ENCODE measurements at places on chromosomes 3 and 15. TPM values are rescaled to one million over a fixed set of nuclear protein-coding genes. Genes with fewer than 3 reads are reported as not detected.

HAPLN3 gene
- 3.6 TPM for total RNA-seq

AMIGO3 gene
- not detected for total RNA-seq

APH1B gene
- 5.0 TPM for total RNA-seq

C3orf49 gene
- not detected for total RNA-seq

CACNA2D2 gene
- 3.3 TPM for total RNA-seq

WDR49 gene
- not detected for total RNA-seq

SLC22A14 gene
- total RNA-seq: 0.44 TPM

SEMA5B gene
- total RNA-seq: 0.40 TPM

PEX11A gene
- total RNA-seq: 14.7 TPM

TIPIN gene
- total RNA-seq: 2.9 TPM

MYLK gene
- 58.8 TPM for total RNA-seq
